Stimulated activated naive CD4-positive, alpha-beta T cell treated with Interleukin-2 at 50 U/mL for 16 hours (primary cell): ENCODE measurements at places on chromosomes 3 and 15.

DNA sequence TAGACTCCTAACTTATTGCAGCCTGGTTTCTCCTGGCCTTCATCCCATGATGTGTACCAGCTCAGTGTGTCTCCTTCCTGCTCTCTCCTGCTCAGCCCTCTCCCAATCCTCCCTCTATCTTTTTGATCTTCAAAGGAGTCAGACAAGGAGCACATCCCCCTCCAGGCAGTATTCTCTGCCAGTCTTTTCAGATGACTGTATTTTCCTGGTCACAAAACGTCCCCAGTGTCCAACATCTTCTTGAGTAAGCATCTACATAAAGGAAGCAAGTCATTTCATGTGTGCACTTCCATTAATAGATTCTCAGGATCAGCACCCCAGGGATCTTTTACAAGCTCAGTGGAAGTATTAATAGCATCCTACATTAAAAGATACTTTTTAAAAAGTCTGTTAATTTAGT lies 148.9 kb upstream of the THBS1 start:
- DNase-seq, result no peak

- DNase-seq, result no peak
Measured at GRCh38 chr15:101349047-101349951, 54.3 kb upstream of the SNRPA1 start.

DNA sequence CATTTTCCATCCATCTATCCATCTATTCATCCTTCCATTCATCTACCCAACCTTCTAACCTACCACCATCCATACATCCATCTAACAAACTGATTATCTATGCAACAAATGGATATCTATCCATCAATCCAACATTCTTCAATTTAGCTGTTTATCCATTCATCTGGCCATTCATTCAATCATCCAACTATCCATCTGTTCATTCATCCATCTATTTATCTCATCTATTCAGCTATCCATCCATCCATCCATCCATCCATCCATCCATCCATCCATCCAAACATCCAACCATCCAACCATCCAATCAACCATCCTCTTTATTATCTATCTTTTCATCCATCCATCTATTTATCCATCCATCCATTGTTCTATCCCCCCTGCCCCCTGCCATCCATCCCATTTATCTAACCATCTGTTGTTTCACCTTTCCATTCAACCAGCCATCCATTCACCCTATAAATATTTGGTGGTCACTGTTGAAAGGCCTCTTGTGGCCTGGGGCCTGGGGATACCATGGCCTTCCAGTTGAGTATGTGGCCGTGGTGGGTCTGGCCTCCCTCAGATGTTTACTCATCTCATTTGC lies 44.7 kb downstream of the SLC6A6 start:
- DNase-seq, result no peak

- DNase-seq, result no peak
Measured at GRCh38 chr15:37072181-37072580, 28.2 kb downstream of the MEIS2 start.

DNA sequence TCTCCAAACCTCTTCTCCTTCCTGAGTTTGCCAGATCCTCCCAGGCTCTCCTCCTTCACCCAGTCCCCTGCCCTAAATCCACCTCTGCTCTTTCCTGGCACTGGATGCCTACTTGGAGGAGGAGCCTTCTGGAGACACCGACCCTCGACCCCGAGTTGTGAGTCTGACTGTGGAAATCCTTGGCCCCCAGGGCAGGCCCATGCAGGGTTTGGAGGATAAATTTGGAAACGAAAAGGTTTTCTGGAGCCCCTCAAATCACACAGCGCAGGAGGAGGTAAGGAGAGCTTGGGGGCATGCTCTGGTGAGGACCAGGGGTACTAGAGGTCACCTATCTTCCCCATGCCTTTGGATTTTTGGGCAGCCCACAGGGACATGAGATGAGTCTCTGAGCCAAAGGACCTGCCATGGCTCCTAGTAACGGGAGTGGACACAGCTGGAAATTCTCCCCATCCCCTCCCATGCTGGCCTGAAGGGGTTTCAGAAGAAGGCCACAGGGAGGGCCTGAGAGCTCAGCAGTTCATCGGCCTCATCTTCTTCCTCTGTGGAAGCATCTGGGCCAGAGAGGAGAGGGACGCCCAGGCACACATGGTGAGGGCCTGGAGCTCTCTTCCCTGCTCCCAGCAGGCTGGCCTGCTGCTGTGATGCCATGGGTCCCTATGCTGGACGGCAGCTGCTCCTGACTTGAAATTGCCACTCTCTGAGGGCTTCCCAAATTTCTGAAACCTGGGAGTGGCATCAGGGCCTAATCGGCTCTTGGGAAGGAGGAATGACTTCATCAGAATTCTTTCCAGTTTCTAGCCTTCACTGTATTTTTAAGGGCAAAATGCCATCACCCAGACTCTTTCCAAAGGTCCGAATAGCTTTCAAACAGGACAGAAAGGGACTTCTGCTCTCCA lies 68.6 kb upstream of the ITGA11 start:
- DNase-seq, result no peak

DNA sequence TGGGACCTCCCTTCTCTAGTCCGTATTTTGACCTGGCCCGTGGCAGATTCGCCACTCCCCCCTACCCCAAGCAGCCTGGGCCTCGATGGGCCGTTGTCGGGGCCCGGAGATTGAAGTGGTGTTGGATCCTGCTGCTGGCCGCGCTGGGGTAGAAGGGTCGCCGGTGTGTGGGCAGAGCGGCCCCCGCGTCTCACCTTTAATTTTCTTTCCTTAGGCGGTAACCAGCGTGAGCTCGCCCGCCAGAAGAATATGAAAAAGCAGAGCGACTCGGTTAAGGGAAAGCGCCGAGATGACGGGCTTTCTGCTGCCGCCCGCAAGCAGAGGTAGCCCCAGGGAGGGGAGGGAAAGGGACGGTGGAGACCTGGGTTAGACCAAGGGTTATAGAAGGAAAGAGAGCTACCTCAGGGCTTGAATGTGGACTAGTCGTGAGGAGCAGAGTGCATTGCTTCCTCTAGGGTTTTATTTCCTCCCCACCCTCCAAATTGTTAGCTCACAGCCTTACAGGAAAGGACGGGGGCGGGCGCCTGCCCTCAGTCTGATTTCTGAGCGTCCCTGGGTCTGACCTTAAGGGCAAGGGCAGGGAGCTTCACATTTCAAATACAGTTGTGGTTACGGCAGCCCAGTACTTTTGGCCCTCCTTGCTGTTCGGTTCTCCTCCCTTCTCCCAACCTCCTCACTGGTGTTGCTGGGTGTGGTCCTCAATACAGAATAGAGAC lies 799 bp downstream of the SERF2 start:
- DNase-seq, result peak; percentile 15

DNA sequence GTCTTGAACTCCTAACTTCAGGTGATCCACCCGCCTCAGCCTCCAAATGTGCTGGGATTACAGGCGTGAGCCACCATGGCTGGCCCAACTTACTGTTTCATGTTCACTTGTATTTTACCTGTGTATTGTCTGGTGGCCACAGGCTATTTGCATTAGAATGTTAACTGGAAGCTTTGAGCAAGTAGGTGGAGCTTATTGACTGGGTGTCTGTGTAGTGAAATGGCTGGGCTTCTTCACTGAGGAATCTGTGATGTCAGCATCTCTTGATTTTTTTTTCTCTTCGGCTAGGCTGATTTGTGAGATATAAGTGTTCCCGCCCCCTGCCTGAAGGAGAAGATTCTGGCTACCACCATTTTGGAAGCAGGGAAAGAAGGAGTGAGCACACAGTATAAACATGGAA lies 237.8 kb upstream of the PEX5L start:
- DNase-seq, result no peak

DNA sequence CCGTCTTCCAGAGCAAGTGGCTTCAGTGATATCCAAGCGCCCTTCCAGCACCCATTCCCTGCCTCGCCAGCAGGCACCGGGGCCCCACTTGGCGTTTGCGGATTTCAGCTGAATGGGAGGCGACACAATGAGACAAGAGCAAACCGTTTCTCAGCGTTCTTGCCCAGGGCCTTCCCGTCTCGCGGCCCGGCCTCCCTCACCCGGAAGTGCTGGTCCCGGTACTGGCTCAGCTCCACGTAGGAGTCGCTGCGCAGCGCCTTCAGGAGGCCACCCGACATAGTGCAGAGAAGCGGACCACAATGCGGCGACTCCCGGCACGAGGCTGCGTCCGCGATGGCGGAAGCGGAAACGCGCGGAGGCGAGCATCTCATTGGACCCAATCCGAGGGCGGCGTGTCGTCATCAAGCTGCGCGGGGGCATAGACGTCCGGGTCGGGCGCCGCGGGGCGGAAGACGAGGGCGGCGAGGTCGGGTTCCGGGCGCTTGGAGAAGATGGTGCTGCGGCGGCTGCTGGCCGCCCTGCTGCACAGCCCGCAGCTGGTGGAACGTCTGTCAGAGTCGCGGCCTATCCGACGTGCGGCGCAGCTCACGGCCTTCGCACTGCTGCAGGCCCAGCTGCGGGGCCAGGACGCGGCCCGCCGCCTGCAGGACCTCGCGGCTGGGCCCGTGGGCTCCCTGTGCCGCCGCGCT lies at the start of gene NCBP2:
NCBP2 (minus strand) TSS at position 303 of the 689 bp plus-strand sequence; CDS start at position 278, 25 bp downstream.
- peak; percentile 99 for DNase-seq

DNA sequence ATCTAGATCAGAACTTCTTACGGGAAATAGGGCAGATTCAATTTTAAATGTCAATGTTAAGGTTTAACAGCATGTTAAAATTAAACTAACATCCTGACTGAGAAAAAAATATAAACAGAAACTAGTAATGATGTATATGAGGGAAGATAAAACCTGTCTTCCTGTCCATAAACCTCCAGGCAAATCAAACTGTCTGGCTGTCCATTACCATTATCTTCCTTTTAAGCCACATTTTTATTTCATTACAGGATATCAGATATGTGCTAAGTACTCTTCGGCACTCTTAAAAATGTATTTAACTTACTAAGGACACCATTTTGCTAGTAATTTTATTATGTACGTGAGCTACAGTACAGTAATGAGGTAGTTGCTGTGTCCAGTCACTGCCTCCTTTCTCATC lies 1461.7 kb upstream of the ALCAM start:
- no peak for DNase-seq

GRCh38 chr3:22378869-22379268 lies 627.9 kb upstream of the ZNF385D start:
- no peak for DNase-seq
